Activated CD4-positive, alpha-beta T cell treated with anti-CD3 and anti-CD28 coated beads, Interleukin-2, amount 50 U/mL, for 24 hours (primary cell): ENCODE measurements at places on chromosomes 13 and 19.

DNA sequence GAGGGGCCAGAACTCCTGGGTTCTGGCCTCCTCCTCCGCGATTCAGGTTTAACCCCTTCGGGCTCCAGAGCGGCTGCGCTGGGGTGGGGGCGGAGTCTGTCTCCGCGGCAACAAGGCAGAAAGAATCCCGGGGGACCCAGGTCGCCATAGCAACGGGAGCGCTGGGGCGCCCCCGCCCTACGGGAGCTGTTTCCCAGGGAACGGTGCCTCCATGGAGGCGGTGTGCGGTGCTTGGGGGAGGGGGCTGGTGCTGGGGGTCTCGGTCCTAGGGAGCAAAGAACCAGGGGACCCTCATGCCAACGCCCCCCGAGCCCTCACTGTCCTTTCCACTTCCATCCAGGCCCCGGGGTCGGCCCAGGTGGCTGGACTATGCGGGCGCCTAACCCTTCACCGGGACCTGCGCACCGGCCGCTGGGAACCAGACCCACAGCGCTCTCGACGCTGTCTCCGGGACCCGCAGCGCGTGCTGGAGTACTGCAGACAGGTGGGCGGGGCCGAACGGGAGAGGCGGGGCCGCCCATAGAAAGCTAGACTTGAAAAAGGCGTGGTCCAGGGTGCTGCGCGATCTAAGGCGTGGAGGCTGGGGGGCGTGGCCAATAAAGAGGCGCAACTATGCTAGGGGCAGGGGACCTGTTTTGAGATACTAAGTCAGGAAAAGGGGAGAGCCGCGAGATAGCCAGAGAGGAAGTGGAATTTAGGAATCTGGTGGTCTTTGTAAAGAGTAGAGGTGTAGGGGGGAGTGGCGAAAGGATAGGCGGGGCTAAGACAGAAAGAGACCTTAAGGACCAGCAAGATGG is 1.2 kb downstream of the APLP1 start:
- DNase-seq, result peak; percentile 51

GRCh38 chr13:94435604-94436226 is 43.8 kb downstream of the DCT start:
- no peak for DNase-seq

GRCh38 chr19:39407660-39408391 is 1.2 kb downstream of the ZFP36 start:
- no peak for DNase-seq

- no peak for DNase-seq
These were observed 661 bp upstream of the BABAM1 start for GRCh38 chr19:17266589-17266974.

DNA sequence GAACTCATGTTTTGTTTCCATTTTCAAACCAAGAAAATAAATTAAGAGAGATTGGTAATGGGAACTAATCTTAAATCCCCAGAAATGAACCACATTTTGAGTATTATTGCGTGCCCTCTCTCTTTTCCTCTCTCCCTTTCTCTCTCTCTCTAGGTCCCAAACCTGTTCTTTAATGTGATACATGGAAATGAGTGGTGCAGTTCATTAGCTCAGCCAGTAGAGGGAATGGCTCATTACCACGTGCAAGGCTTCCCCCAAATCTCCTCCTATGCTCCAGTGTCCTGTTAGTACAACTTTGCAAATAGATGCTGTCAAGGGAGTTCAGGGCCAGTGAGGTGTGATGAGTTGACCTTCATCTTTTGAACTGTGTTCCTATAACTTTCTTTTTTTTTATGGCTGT is 178.4 kb downstream of the FGF9 start:
- DNase-seq, result no peak

DNA sequence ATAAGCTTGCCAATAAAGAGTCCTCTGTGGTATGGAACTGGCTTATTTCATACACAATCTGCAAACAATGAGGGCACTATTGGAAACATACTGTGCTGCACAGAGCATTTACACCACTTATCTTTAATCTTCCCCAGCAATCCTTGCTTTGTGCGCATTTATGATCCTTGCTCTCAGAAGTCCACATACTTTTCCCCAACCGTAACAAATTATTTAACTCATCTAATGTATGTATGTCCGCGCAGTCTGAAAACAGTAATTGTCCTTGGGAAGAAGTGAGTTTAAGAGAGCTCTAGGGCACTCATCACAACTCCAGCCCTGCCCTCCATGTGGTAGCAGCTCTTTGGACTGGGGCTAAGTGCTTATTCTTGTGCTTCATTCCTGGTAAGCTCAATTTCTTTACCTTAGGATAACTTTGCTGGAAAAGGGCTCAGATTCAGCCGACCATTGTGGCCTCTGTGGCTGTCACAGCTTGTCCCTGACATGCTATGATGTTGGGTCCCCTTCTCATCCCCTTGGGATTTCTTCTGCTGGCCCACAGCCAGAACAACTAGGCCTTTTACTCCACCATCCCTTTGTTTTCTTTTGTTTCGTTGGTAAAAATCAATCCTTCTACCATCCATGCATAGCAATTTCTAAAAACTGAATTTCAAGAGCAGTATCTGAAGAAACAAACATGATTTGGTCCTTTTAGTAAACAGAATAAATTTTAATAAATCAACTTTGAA is 152.7 kb downstream of the TNFRSF19 start:
- no peak for DNase-seq

DNA sequence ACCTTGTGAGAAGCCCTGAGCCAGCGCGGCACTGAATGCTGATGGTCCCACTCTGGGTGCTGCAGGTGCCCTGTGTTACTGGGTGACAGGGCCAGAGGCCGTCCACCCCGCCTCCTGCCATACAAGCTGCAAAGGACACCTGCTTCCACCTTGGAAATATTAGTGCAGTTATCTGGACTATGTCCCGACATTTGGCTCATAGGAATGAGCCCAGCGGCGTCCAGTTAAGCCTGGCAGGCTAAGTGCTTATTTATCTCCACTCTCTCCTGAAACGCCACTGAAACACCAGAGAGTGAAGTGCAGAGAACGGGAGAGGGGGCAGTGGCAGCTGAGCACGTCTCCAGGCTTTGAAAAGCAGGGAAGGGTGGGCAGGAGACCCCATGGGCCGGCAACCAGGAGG is 145.8 kb downstream of the KDM4B start:
- DNase-seq, result no peak

DNA sequence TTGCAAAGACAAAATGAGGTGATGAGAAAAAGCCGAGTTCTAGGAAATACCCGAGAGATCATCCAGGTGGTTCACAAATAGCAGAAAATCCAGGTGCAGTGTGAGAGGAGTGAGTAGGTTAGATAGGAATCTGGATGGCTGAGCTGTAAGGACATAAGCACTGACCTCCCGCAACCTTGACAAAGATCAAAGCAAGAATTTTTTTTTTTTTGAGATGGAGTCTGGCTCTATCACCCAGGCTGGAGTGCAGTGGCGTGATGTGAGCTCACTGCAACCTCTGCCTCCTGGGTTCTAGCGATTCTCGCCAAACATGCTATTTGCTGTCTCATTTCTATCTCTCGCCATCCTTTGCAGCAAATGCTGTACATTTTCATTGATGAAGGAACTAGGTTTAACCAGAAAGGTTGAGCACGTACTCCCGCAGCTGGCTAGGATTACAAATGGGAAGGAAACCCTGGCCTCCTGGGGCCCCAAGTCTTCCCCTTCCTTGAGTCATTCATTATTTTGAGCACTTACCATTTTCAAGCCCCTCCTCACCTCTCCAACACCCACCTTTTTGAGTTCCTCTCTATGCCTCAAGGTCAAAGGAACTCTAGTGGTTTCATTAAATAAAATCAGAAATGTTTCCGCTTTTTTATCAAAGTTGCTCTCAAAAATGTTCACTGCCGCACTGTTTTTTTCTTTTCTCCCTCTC is 38.8 kb downstream of the NLRP12 start:
- no peak for DNase-seq

DNA sequence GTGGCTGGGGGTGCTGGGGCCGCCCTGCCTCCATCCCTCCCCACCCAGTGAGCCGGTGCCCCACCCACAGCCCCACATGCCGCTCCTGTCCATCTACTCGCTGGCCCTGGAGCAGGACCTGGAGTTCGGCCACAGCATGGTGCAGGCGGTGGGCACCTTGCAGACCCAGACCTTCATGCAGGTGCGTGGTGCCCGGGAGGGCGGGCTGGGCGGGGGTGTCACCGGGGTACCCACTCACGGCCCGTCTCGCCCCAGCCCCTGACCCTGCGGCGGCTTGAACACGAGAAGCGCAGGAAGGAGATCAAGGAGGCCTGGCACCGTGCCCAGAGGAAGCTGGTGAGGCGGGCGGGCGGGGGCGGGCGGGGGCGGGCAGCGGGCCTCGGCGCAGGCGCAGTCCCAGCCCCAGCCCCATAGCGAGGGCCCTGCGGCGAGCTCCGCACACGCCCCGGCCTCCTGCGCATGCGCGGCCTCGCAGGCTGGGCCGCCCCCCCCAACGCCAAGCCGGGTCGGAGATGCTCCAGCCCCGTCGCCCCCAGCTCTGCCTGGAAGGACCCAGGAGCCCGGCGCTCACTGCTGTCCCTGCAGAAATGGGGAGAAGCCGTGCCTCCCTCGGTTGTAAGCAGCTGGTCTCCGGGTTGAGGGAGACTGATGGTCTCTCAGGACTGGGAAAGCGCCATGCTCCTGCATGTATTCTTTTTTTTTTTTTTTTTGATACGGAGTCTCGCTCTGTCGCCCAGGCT is 7.7 kb downstream of the ARHGAP45 start:
- peak; percentile 64 for DNase-seq
